NCI-H446 (cell line): ENCODE measurements at places on chromosomes 2 and 18.

DNA sequence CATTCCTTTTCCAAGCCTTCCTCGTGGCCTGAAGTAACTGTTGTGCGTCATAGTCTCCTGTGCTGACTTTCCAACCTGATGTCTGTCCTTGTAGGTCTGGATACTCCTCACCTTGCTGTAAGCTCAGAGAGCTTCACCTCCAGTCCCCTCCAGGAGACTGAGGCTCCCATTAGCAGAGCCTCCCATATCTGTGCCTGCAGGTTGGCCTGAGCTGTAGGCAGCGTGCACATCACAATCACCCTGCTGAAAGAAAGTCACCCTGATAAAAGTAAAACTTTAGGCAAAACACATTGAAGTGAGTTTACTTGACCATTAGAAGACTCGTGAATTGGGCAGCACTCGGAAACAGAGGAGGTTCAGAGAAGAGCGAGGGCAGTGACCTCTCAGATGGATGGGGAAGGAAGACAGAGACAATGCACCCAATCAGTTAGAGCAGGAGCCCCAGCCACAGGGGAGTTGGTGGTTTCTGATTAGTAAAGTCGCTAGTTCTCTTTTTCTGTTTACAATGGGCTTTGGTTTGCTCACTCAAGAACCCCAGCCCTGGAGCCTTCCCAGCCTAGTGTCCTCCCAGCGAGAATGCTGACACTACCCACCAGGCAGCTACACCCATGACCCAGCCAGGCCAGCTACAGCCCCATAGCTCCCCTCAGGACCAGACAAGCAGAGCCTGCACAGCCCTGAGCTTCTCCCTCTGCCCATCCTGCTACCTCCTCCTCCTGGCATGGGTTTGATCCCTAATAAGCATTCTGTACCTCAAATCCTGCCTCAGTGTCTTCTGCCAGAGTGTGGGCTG is 12.1 kb upstream of the TPO start:
- DNase-seq: no peak

- DNase-seq: no peak
Observed at GRCh38 chr2:234247453-234248180, 197.1 kb downstream of the SPP2 start.

DNA sequence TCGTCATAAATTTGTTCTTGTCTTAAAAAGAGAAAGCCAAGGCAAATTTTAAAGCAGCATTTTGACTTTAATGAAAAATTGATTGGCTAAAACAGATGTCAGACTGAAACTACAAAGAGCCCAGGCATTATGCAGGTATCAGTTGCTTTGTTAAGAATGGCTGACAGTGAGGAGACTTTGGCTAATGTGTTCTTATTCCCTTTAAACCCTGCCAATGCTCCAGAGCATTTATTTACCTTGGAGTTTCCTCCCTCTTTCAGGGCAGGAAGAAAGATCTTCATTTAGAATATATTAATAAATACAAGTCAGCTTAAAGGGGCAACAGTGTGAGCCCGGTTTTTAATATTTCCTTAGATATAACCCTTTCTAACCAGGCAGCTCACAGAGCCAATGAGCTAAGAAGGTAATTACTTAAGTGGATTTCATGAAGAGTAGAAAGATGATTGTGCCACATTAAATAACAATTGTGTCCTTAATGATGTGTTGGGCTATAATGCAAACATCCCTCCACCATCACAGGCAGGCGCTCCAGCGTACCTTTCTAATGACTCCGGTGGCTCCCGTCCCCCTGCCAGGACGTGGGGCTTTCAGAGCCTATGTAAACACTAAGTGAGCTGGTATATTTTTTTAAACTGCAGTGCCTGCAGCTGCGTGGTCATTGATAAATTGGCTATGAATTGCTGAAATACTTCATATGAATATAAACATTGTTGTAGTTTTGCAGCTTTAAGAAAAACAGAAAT is 349.4 kb upstream of the POU3F3 start:
- DNase-seq: no peak

DNA sequence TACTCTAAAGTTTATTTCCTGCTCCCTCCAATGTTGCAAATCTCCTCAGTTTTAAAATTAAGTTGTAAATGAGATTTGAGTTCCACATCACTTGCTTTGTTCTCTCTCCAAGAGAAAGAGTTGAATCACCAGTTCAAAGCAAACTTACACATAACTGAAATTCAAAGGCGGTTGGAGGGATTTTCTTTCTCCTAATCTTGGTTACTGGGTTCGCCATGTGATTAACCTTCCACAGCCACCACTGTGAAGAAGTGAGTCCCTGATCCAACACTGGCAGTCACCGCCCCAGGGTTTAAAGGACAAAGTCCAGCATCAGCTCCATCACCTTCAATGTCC is 247.1 kb downstream of the MYCN start:
- DNase-seq: no peak

DNA sequence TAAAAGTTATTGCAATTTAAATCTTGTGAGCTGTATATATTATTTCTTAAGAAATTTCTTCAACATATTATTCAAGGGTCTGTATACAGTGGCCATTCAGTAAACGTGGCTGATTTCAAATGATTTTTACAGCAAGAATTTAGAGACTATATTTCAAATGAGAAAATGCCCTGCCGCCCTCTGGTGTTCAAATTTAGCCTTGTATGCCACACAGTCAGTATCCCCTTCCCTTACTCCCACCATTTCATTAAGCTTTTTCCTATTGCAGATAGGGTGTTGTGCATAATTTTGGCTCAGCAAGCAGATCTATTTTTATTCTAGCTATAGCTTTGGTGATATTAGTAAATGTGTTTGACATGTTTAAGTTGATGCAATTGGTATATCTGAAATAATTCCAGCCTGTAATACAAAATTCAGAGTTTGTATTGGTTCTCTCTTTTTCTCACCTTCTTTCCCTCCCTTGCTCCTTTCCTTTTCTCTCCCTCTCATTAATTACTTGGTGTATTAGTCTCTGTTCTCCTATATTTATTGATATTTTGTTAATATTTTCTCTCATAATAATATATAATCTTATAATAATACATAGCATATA is 22.8 kb upstream of the SCN7A start:
- no peak for DNase-seq

GRCh38 chr18:46893360-46893759 is 23.9 kb downstream of the PIAS2 start:
- DNase-seq: no peak

DNA sequence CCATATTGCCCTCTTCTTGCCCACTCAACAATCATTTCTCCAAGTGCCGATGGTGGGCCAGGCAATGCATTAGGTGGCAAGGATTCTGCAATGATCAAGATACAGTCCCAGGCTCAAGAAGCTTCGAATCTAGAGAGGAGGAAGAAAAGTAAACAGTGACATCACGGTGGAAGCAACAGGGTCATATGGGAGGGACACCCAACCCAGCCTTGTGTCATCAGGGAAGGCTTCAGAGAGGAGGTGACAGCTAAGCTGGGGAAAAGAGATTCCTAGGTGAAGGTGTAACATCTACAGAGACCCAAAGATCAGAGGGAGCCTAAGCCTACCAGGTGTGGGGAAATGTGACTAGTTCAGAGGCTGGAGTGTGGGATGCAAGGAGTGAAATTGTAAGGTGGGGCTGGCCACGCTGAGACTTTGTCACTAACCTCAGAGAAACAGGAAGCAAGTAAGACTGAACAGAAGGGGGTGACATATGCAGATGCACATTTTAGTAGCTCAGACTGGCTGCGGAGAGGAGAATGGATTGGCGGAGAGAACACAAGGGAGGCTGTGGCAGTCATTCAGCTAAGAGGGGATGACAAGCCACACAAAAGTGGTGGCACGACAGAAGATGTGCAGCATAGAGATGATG is 104.9 kb downstream of the ANKRD44 start:
- DNase-seq: no peak

DNA sequence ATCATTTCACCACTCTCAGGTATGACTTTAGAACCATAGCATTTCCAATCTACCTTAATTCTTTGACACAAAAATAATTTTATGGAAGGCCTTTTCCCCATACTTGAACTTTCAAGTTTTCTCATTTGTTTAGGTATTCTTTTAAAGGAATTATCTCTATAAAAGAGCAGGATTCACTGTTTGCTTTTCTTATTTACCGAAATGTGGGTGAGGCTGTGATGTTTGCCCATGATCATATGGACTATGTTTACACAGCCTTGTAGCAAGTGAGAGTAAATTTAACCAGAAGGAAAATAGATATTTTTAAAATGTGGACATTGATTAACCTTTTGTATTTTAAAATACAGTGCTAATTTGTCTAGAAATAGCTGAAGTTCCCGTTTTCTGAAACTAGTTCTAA is 26.3 kb downstream of the CAB39 start:
- no peak for DNase-seq

GRCh38 chr2:172510548-172510947 is 45.3 kb upstream of the PDK1 start:
- DNase-seq: no peak

DNA sequence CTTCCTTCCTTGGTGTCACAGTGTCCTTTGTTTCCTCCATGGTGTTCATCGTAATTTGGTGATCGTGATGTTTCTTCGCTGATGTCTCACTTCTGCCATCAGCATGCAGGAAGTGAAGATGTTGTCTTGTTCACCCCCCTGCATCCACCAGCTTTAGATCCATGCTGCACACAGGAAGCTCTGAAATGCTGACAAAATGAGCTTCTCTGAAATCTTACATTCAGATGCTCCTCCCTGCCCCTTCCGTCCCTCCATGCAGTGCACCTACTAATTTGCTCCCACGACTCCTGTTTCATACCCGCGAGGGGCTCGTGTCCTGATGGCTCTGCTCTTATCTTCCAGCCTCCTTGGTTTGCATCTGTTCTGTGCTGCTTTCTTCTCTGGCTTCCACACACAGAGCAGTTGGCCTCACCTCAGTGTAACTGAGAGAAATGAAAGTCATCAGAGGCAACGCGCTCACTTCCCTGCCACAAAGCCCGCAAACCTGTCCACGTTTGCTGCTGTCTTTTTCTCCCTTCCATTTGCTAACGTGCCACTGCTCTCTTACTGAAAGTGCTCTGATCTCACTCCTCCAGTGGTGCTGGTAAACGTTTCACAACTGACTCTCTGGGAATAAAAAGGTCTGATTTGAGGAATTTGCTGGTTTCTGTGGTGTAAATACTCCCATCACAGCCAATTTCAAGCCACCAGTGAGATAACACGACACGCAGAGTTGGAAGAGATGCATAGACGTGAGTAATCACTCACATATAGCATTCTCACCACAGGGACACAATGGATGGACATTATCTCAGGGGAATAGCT is 41.0 kb upstream of the MGAT4A start:
- no peak for DNase-seq

- no peak for DNase-seq
Observed at GRCh38 chr18:7366597-7366996, 135.7 kb downstream of the LRRC30 start.

GRCh38 chr2:119367472-119368099 is 809 bp downstream of the DBI start:
- no peak for DNase-seq

- DNase-seq: no peak
Observed at GRCh38 chr2:65477590-65477989, 45.2 kb upstream of the SPRED2 start.

- no peak for DNase-seq
Observed at GRCh38 chr2:27086724-27087593, at the start of gene KHK. Gene KHK, plus strand, starts transcription at chr2:27086772. Its CDS starts 488 bp downstream, at chr2:27087260.

DNA sequence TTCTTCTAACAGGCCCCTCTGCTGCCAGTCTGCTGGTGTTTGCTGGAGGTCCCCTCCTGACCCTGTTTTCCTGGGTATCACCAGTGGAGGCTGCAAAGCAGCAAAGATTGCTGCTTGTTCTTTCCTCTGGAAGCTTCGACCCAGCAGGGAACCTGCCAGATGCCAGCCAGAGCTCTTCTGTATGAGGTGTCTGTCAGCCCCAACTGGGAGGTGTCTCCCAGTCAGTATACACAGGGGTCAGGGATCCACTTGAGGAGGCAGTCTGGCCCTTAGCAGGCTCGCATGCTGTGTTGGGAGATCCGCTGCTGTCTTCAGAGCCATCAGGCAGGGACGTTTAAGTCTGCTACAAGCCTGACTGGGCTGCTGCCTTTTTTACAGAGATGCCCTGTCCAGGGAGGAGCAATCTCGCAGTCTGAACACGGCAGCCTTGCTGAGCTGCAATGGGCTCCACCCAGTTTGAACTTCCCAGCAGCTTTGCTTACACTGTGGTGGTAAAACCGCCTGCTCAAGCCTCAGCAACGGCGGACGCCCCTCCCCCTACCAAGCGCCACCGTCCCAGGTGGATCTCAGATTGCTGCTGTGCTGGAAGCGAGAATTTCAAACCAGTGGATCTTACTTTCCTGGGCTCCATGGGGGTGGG is 29.9 kb downstream of the CHCHD5 start:
- DNase-seq: no peak

DNA sequence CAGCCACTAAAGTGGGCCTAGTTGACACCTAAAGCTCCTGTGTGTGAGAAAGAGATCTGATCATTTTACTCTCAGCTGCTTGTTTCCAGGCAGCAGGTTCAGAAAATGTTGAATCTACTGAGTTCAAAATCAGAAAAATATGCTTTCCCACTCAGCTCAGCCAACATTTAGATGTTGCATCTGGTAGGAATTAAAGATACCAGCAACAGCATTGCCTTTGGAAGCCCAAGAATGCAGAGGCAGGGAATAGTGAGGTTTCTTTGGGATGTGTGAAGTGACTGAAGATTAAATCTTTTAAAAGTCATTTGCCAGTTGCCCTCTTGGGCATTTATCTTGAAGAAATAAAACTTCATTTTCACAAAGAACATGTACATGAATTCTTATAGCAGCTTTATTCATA is 33.9 kb upstream of the DOCK10 start:
- DNase-seq: no peak

DNA sequence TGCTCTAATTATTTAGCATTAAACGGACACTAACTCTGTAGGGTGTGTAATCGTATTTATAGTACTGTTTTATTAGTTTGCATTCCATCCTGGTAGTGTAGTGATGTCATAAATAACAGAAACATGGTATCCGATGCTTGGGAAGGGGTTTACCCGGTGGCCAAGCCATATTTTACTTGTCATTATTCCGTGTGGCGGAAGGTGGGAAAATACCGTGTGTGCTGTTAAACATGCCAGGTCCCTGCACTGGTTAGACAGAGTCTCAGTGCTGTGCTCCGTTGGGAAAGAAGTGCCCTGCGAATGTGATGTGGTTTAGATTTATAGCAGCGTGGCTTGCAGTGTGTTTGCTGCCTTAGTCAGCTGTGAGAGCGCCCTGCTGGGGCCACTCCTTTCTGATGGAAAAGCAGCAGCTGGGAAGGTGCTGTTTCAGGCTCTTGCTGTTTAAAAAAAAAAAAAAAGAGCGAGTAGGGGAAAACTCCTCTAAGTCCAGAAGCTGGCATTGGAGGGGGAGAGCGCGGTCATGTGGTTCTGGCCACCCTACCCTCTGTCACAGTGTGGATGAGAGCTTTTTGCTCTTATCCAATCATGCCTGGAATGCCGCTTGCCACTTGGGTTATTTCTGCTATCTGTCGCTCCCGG is 211.0 kb downstream of the NEDD4L start:
- DNase-seq: no peak

GRCh38 chr2:47070920-47071824 is 83.9 kb downstream of the STPG4 start:
- no peak for DNase-seq
